ENCODE measurements at places on chromosomes 16 and 17. TPM values are rescaled to one million over a fixed set of nuclear protein-coding genes. Genes with fewer than 3 reads are reported as not detected.

KRT9 gene
- not detected for total RNA-seq

GGT6 gene
- total RNA-seq, result not detected

KRT20 gene
- not detected for total RNA-seq

TP53TG3B gene
- total RNA-seq, result 1.8 TPM

HOXB6 gene
- total RNA-seq, result 19.2 TPM

AIPL1 gene
- not detected for total RNA-seq

MGAT5B gene
- 13.1 TPM for total RNA-seq

TMEM107 gene
- 14.5 TPM for total RNA-seq

MEFV gene
- 0.03 TPM for total RNA-seq

CES4A gene
- not detected for total RNA-seq

KRT39 gene
- total RNA-seq, result not detected

DBNDD1 gene
- 4.1 TPM for total RNA-seq

AOC3 gene
- total RNA-seq, result 0.11 TPM

Measured in HT1080 (cell line).